Stimulated activated CD4-positive, alpha-beta T cell treated with anti-CD3 and anti-CD28 coated beads, Interleukin-4, amount 100 ng/mL, for 4 hours (primary cell): ENCODE measurements at places on chromosomes 3 and 15.

DNA sequence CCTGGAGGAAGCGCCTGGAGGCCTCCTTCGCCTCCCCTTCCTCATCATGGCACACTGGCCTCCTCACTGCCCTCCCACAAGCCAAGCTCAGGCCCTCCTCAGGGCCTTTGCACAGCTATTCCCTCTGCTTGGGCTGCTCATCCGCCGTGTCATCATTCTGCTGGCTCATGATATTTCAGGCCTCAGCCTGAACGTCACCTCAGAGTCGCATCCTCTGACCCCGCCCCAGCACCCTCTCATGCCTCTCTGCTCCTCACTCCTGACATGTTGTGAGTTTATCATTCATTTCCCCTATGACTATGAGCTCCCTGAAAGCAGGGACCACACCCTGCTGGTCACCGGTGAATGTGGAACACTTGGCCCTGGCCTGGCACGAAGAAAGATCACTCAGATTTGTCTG is 20.7 kb upstream of the POC1A start:
- no peak for DNase-seq

DNA sequence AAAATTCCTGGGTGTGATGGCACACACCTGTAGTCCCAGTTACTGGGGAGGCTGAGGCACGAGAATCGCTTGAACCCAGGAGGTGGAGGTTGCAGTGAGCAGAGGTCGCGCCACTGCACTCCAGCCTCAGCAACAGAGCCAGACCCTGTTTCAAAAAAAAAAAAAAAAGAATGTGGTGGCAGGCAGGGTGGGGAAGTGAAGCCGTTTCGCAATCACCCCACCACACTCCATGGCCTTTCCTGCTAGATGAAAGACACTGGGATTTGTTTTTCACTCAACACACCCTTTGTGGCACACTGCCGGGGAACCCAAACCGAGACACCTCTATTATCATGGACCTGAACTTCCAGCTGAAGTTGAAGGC is 172.4 kb upstream of the IQSEC1 start:
- DNase-seq = no peak

DNA sequence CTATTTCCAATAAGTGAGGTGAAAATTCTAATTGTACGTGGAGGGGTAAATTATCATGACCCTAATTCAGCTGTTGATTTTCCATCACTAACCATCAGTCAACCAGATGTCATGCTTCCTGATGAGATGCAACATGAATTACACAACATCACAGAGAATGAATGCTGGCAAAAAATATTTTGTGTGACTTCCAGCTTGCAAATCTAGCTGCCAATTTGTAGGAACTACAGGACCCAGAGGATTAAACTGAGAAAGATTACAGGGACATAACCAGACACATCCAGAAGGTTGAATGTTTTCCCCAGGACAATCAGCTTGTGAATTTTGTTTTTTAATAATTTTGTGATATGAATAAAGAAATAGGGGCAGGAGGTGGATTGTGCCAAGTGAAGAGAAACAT is 349.0 kb upstream of the ATP10A start:
- no peak for DNase-seq

DNA sequence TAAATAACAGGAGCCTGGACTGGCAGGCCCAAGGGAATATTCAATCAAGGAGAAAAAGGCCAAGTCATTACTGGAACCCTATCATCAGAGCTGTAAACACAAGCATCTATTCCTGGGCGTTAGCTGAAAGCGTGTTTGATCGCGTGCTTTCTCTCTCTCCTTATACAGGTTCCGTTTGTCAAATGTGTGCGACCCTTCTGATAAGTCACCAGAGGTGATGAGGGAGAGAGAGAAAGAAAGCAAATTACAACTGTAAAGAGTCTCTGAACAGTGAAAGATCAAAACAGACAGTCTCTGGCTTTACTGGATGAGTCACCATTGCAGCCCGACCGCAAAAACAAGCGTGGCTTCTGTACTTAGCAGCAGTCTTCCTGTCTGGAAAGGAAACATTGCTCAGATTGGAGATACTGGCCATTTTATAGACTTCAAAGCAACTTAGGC is 39.5 kb upstream of the TPRG1 start:
- DNase-seq = peak; percentile 84

GRCh38 chr3:148922467-148922866 is 57.4 kb downstream of the CPA3 start:
- DNase-seq = no peak

GRCh38 chr3:53230789-53231188 is 25.0 kb downstream of the TKT start:
- DNase-seq = no peak

- DNase-seq = no peak
Measured at GRCh38 chr3:136955813-136956212, 2.0 kb upstream of the IL20RB start.

GRCh38 chr3:36455406-36455805 is 75.1 kb downstream of the STAC start:
- DNase-seq = no peak

- DNase-seq = no peak
Measured at GRCh38 chr3:159929171-159930141, 59.2 kb upstream of the IL12A start.

- no peak for DNase-seq
Measured at GRCh38 chr15:60411774-60412425, 14.1 kb upstream of the ANXA2 start.

- no peak for DNase-seq
Measured at GRCh38 chr15:55917881-55918296, 75.5 kb downstream of the NEDD4 start.

DNA sequence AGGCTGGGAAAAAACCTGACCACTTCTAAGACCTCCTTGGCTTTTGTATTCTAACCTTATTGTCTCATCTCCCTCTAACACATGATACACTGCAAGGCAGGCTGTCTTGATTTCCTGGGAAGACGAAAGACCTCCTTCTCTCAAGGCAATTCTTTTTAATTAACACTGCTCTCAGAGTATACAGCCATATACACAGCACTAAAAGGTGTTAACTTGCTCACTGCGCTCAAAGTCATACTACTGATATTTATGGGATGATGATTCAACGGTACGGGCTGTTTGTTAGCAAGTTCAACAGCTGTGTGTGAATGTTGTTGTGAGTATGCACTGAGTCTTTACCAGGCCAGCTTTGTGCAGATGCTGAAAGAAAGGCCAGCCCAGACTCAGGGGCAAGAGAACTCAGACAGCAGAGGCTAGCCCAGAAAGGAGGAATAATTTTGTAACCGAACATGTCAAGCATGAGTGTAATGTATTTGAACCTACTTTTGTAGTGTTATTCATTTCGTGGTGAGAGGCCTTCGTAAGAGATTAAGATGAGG is 229.9 kb downstream of the IL5RA start:
- DNase-seq = no peak

GRCh38 chr3:46110701-46111493 is 83.6 kb upstream of the XCR1 start:
- no peak for DNase-seq

- no peak for DNase-seq
Measured at GRCh38 chr3:177547711-177548350, 350.5 kb upstream of the TBL1XR1 start.

DNA sequence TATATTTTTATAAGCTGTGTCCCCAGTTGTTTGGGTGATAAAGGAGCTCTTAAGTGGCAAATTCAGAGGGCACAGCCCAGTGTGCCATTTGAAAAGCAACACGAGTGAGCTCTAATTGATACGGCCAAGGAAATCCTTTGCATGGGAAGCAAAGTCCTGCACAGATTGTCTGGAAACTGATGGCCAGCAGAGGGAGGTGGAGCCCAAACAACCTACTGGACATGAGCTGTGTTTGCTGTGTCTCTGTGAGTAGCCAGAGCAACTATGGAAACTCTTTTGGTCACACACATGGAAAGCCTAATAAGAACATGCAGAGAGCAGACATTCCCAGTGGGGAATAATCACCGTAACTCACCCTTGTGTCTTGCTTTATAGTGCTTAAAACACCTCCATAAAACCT is 24.4 kb downstream of the ONECUT1 start:
- DNase-seq = no peak

DNA sequence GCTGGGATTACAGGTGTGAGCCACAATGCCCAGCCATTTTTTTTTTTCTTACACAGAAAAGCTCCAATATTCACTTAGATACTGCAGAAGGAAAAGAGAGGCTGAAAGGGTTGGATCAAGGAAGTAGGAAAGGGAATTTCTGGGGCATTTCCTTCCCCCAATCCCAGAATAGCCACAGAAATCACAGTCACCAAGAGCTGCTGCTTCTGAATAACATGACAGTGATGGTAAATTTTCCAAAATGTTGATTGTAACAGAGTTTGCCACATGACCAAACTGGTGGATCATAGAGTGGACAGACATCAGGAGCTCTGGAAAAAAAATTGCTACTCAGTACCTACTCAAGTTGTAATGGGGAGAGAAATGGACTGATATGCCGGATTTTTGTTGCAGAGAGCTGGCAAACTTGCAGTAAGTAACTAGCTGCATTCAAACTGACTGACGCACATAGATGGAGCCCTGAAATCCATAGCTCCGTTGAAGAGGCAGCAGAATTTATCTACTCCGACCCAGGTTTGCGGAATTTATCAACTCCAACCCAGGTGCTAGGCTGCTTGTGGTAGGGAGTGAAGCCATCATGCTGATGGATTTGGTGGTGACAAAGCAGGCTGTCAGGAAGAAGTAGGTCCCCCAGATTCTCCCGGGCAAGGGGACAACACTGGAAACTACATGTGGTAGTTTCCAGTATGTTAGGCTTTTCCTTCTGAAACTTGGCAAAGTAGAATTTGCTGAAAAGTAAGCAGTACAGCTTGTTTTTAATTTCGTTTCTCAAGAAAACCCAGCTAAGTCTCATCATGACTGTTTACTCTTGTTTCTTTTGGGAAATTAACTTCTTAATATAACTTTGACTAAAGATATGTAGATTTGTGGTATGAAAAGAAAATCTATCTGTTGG is 10.5 kb upstream of the ADPGK start:
- DNase-seq = no peak

DNA sequence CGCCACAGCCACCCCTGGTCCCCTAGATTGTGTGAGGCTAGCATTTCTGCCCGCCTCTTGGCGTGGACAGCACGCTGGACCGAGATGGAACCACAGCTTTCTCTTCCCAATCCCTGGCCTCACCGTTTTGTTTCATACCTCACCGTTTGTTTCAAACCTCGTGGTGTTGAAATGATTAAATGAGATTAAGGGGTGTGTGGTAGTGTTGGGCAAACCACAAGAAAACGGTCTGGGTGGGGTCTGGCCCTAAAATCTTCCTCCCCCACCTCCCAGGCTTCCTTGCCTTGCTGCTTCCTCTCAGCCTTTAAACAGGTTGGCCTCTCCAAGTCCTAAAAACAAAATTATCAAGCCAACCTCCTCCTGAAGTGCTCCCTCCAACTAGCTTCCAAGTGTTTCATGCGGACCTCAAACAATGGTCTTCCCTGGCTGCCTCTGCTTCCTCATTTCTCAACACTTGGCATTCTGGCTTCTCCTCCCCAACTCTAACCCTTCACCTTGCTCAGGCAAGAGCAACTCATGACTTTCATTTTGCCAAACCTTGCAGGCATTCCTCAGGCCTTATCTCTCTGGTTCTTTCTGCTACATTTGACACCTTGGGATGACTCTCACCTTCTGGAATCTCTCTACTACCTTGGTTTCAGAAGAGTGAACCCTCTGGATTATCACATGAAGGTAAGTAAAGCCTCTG is 1.4 kb upstream of the ATP13A3 start:
- no peak for DNase-seq

GRCh38 chr3:178451799-178452198 is 84.4 kb upstream of the KCNMB2 start:
- DNase-seq = no peak

GRCh38 chr15:61075741-61076140 is 153.4 kb downstream of the RORA start:
- no peak for DNase-seq

GRCh38 chr15:37425541-37425940 is 325.2 kb upstream of the MEIS2 start:
- no peak for DNase-seq

DNA sequence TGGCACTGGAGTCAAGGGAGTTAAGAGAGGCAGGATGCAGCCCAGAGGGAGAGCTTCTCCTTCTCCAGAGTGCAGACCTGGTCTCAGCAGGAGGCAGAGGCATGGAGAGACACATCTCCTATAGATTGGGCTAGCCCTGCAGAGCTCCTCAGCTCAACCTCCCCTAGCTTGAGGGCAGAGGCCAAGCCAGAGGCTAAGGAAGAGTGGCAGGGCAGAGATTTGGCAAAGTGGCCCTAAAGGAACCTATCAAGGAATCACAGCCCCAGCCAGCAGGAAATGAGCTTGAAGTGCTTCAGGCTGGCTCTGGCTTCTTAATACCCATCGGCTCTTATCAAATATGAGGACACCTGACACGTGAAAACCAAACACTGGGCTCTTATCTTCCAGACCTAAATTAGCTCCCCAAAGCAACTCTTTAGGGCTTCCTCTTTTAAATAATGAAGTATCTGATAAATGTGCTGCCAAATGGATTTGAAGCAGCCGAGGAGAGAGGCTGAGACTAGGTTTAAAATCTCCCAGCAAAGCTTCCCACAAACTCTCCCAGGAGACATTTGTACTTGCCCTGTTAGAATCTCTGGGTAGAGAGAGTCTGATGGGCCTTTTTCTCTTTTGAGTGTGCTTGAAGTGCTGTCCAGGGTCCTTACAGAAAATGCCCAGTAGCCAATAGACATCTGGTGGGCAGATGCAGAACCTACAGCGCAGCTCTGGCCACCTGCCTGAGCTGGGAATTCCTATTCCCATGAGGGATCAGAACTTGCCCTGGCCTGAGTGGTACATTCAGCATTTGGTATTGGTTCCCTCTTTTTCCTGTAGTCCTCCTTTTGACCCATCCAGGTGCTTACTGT is 271.4 kb downstream of the CLSTN2 start:
- no peak for DNase-seq

- no peak for DNase-seq
Measured at GRCh38 chr3:86771741-86772512, 219.0 kb downstream of the VGLL3 start.

GRCh38 chr3:125431391-125431790 is 56.3 kb upstream of the ZNF148 start:
- no peak for DNase-seq

DNA sequence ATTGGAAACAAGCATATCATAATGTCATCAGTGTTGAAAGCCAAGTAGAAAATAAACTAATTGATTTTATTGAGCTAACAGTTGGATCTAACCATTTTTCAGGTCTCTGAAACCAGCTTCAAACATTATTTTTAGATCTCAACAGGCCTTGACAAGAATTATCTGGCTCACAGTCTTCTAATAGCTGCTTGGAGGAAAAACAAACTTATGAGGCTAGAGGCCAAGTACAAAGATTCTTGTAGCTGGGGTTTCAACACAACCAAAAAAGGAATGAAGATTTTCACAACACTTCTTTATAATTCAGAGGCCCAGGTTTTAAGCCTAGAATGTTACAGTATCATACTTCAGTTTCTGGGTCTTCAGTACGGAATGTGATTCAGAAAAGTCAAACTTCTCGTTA is 3.7 kb downstream of the SETMAR start:
- DNase-seq = no peak

GRCh38 chr3:140545197-140545596 is 132.7 kb upstream of the TRIM42 start:
- DNase-seq = no peak

- no peak for DNase-seq
Measured at GRCh38 chr3:50255251-50255615, 13.7 kb upstream of the SEMA3B start.

GRCh38 chr3:32840086-32840841 is 22.5 kb downstream of the TRIM71 start:
- DNase-seq = no peak

GRCh38 chr3:132854856-132855535 is 132.8 kb upstream of the NPHP3 start:
- DNase-seq = no peak
